ENCODE measurements at places on chromosomes 1 and 21. TPM values are rescaled to one million over a fixed set of nuclear protein-coding genes. Genes with fewer than 3 reads are reported as not detected.

DNA sequence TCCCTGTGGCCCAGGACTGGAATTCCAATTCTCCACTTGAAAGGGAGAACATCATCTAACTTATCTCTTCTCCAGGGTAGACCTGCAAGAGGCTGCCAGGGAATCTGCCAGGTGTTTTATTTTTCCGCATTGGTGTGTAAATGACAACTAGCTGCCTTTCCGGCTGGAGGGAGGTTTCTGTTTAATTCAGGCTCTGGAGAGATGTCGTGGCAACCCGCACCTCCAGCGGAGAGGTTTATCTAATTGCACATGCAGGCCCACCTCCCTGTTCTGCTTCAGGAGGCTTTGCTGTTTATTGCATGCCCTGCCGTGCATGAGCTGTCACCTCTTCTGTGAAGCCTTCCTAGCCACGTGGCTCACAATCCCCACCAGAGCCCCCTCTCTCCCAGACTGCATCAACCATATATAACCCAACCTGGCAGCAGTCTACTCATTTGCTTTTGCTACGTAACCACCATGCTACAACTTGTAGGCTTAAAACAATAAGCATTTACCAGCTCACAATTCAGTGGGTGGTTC lies 151.6 kb downstream of the C1orf94 start:
- DNase-seq, result no peak

- no peak for DNase-seq
Measured at GRCh38 chr1:26184883-26185282, 5.5 kb upstream of the CATSPER4 start.

DCDC2B gene
- not detected for total RNA-seq

MEGF6 gene
- total RNA-seq, result 24.1 TPM

FCRLB gene
- 2.2 TPM for total RNA-seq

CLCNKB gene
- total RNA-seq, result 0.38 TPM

GRCh38 chr1:200240656-200241055 lies 169.2 kb downstream of the ZNF281 start:
- no peak for DNase-seq

DNA sequence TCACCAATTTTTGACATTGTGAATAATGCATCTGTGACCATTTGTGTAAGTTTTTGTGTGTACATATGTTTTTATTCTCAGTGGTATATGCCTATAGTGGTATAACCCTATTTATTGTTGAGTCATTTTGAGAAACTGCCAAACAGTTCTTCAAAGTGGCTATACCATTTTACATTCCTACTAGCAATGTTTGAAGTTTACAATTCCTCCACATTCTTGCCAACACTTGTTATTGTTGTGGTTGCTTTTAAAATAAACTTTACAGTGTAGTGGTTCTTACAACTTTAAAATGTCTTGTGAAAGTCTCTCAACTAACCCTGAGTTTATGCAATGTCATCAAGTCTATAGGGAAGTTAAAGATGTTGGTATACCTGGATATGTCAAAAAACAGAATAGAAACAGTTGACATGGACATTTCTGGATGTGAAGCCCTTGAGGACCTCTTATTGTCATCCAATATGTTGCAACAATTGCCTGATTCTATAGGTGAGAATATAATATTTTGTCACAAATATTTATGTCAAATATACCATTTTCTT lies 219.4 kb downstream of the LRRC40 start:
- DNase-seq, result no peak

GUCA2B gene
- total RNA-seq, result not detected
